ENCODE measurements at places on chromosomes 11 and 22.
A peak's percentile ranks its signal among the peaks of the same experiment; 100 is the strongest.

DNA sequence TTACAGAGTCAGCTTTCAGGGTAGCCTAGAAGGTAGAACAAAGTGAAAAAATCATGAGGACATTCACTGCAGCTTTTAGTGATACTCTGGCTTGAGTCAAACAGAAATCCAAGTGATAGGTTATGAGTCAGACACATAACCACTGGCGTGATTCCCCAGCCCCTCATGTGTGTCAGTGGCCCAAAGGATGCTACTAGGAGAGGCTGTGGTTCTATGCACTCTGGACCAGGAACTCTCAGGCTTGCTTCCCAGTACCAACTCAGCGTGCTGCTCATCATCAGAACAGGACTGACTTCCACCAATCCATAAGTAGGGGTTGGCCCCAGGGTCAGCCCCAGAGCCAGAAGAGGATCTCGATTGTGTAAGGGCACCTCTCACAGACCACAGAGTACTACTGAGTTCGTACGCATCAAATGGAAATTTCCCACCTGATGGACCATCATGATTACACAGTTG is 116.8 kb downstream of the MED15 start:
- DNase-seq: peak; percentile 53

- DNase-seq: no peak
These were observed 115.9 kb downstream of the FBXO7 start for GRCh38 chr22:32590556-32590955.

- DNase-seq: no peak
These were observed 13.3 kb downstream of the CREB3L1 start for GRCh38 chr11:46290598-46291309.

- DNase-seq: no peak
These were observed 25.0 kb upstream of the SYN3 start for GRCh38 chr22:33083212-33083611.

DNA sequence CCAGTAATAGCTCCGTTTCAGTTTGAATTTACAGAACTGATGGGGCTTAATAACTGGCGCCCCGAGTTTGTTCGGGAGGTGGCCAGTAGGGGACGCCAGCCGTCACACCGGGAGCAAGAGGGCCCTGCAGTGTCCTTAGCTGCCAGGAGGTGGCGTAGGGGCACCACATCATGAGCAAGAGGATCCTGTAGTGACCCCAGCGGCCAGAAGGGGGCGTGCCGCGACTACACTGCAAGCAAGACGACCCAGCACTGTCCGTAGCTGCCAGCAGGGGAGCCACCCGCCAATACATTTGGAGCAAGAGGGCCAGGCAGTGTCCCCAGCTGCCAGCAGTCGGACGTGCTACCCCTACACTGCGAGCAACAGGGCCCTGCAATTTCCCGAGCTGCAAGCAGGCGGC is 663.7 kb upstream of the B3GAT1 start:
- DNase-seq: peak; percentile 71

DNA sequence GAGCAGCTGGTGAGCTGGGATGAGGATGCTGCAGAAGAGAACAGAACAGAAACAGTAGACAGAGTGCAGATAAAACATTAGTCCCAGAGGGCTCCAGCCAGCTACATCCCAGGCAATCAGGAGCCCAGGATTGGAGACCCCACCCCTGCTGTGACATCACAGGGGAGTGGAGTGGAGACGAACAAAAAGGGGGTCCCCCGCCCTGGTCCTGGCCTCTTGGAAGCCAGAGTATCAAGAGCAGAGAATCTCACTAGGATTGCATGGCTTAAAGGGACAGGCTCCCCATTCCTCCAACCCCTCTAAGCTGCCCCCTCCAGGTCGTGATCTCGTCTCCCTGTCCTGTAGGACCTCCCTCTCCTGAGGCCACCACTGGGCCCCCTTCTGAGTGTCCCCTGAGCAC is at the start of gene P2RX3:
Gene P2RX3, plus strand, starts transcription at position 211 of the 400 bp plus-strand sequence. CDS start 199 bp downstream, outside the sequence.
- DNase-seq: no peak

- no peak for DNase-seq
These were observed 309.7 kb upstream of the PLET1 start for GRCh38 chr11:112570333-112570732.

DNA sequence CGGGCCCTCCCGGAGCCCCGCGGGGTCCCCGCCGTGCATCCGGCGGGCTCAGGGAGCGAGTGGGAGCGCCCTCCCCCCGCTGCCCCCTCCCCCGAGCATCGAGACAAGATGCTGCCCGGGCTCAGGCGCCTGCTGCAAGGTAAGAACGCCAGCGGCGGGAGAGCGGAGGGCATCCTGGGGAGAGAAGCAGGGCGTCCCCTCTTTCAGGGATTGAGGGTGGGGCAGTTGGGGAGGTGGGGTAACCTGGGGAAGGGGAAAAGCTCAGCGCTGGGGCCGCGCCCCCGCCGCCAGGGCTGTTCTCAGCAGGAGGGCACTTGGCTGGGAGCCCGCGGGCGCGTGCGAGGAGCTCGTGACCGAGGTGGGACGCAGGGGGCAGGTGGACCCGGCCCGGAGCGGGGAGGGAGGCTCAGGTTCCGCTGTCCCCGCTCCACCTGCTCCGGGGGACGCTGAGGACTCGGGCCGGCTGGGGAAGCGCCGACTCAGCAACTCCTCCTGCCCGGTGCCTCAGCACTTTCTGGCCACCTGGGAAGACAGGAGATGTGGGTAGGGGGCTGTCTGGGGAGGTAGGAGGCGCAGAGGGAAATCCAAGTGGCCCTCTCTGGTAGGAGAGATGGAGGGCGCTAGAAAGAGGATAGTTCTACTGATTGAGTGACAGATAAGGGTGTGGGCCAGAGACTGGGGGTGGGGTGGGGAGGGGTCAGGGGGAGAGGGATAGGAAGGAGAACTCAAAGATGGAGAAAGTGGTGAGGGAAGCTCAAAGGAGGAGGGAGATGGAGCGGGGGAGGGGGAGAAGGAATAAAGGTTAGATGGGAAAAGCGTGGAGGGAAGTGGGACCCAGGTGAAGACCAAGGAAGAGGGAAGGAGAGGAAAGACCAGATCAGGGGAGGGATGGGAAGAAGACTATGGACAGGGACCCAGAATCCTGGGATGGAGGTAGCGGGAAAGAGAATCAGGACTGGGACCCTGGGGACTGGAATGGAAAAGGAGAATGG is 726 bp downstream of the RTN4RL2 start:
- no peak for DNase-seq
